ENCODE measurements at places on chromosomes 7 and 10. TPM values are rescaled to one million over a fixed set of nuclear protein-coding genes. Genes with fewer than 3 reads are reported as not detected.

DNA sequence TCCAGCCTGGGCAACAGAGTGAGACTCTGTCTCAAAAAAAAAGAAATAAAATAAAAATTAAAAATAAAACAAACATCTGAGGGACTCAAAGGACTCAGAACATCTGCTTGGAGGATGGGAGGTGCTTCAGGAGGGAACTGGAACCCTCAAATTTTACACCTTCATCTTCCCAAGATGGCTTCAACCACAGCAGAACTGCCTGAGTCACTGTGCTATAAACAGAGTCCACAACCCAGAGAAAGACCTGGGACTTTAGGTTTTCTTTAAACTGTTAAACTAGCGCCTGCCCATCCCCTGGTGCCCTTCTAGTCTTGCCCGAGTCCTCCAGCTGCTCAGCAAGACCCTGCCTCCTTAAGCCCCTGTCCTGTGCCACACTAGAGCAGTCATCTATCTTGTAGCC, 40.8 kb downstream of the RGS10 start:
- DNase-seq = peak; percentile 30
- H3K27ac ChIP-seq = peak overlapping the region; percentile 74
- peaks cover 35% of the 10 kb centered on the region for H3K36me3 ChIP-seq
- H3K4me1 ChIP-seq = peaks cover 30% of the 10 kb centered on the region
- H3K27me3 ChIP-seq = no peaks in the 10 kb centered on the region

- H3K36me3 ChIP-seq = no peaks in the 10 kb centered on the region
- H3K27ac ChIP-seq = peak within 1 kb of the TSS; percentile 22
- H3K4me1 ChIP-seq = peaks cover 26% of the 10 kb centered on the region
- peak within 1 kb of the TSS; percentile 51 for H3K4me3 ChIP-seq
- peak; percentile 88 for DNase-seq
Observed at GRCh38 chr7:20330239-20330927, at the start of gene ITGB8. ITGB8 (plus strand) TSS chr7:20330900; CDS start chr7:20331807, 907 bp downstream.

DNA sequence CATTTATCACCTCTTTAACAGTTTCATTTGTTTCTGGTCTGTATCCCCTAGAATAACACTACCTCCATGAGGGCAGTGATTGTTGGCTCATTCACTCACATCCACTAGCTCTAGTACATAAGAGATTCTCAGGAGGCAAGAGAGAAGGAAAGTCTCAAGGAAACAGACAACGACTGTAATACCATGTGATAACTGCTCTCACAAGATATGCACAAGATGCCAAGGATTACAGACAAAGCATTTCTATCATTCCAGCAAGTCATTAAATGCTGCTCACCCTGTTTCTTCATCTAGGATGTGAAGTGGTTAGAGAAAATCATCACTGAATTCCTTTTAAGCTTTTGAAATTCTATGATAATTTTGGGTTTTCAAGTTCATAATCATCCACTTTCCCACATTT, 115.3 kb downstream of the HIBADH start:
- peaks cover 7% of the 10 kb centered on the region for H3K36me3 ChIP-seq
- no peaks in the 10 kb centered on the region for H3K4me1 ChIP-seq
- no peak overlapping the region for H3K4me3 ChIP-seq
- no peak overlapping the region for H3K27ac ChIP-seq
- no peak for DNase-seq

GRCh38 chr10:64762861-64763260, 1241.7 kb downstream of the REEP3 start:
- DNase-seq = no peak
- H3K4me3 ChIP-seq = no peak overlapping the region
- no peaks in the 10 kb centered on the region for H3K4me1 ChIP-seq
- no peak overlapping the region for H3K27ac ChIP-seq
- no peaks in the 10 kb centered on the region for H3K36me3 ChIP-seq

Gene DDC
- total RNA-seq = not detected

GRCh38 chr7:81769891-81770727, at the start of gene HGF:
HGF (minus strand) TSS chr7:81770047; CDS start chr7:81769971, 76 bp downstream.
- peak within 1 kb of the TSS; percentile 67 for H3K27ac ChIP-seq
- no peaks in the 10 kb centered on the region for H3K27me3 ChIP-seq
- H3K36me3 ChIP-seq = no peaks in the 10 kb centered on the region
- H3K4me1 ChIP-seq = no peaks in the 10 kb centered on the region
- peak within 1 kb of the TSS; percentile 19 for H3K4me3 ChIP-seq
- peak; percentile 78 for DNase-seq

DNA sequence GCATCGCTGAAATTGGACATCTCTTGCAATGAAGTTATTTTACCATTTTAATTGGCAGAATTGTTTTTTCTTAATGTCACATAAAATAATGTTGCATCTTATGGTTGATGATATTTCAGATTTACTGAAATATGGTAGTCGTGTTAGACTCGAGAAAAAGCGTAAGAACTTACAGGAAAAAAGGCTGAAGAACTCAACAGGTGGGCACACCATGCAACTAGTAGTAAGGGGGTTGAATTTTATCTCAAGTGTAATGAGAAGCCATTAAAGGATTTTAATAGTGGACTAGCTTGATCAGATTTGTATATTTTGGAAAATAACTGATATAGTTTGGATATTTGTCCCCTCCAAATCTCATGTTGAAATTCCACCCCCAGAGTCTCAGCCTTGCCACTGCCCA, 41.1 kb downstream of the MSRB2 start:
- DNase-seq = no peak
- H3K27ac ChIP-seq = no peak overlapping the region
- H3K4me3 ChIP-seq = no peak overlapping the region
- H3K36me3 ChIP-seq = no peaks in the 10 kb centered on the region
- no peaks in the 10 kb centered on the region for H3K4me1 ChIP-seq

Gene TSPAN15
- 53.0 TPM for total RNA-seq

DNA sequence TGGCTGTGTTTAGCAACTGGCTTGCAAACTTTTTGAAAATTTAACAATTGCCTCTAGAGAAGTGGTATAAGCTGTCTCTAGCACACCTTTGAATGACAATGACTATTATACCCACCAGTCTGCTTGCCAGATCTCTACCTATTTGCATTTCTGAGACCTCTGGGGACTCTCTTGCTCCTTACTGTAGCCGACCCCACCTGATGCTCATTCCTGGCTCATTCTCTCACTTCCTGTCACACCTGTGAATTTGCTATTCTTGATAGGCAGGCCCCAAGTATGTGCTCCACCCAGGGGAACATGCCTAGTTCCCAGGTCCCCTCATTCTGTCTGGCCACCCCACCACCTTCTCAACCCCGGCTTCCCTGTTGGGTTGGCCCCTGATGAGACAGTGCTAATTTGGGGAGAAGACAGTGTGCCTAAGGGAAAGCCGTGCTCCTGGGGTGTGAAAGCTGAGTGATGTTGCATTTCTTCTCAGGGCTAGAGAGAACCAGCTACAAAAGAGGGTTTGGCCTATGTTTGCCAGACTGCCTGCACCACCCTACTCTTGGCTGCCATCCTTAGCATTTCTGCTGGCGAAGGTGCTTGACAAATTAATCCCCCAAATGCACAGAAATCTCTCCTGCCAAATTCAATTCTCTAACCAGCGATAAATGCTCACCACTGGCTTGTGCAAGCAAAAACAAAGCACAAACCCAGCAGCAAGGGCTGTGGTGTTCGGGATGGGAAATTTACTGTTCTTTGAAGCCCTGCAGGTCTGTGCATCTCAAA, 138.2 kb downstream of the RPS24 start:
- no peaks in the 10 kb centered on the region for H3K4me1 ChIP-seq
- no peaks in the 10 kb centered on the region for H3K36me3 ChIP-seq
- H3K27ac ChIP-seq = no peak overlapping the region
- no peaks in the 10 kb centered on the region for H3K27me3 ChIP-seq
- no peak overlapping the region for H3K4me3 ChIP-seq
- no peak for DNase-seq

DNA sequence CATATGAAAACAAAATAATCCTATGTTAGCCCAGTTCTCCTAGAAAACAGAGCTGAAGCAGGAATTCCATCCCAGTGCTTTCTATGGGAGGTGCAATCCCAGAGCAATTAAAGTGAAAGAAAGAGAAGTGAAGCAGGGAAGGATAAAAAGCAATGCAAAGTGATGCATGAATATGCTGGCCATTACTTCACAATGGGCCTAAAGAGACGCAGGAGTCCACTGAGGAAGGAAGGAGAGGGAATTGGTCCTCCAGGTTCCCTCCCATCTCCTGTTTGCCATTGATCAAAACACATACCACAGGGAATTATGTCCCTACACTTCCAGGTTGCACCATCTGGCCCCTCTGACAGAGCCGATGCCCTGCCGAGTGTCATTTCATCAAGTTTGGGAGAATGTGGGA, 392.2 kb upstream of the NFE2L3 start:
- H3K36me3 ChIP-seq = no peaks in the 10 kb centered on the region
- no peaks in the 10 kb centered on the region for H3K4me1 ChIP-seq
- DNase-seq = no peak
- no peak overlapping the region for H3K27ac ChIP-seq

DNA sequence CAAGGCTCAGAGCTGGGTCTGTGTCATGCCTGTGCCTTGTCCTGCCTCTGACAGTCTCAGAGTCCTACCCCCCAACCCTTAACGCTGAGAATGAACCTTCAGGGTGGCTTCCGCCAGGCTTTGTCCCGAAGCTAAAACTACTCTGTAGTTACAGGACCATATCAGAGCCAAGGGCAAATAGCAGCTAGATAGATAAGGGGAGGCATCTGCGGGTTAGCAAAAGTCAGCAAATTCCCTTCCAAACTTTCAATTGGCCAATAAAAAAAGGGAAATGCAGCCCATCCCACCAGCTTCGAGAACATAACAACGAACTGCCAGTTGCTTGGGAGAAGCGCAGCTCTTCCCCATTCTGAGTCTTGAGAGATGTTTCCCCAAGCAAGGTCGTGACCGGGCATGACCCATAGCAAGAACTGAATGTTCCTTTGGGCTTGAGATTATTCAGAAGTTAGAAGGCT, 17.7 kb downstream of the CCL24 start:
- H3K27ac ChIP-seq = peak overlapping the region; percentile 49
- no peaks in the 10 kb centered on the region for H3K36me3 ChIP-seq

DNA sequence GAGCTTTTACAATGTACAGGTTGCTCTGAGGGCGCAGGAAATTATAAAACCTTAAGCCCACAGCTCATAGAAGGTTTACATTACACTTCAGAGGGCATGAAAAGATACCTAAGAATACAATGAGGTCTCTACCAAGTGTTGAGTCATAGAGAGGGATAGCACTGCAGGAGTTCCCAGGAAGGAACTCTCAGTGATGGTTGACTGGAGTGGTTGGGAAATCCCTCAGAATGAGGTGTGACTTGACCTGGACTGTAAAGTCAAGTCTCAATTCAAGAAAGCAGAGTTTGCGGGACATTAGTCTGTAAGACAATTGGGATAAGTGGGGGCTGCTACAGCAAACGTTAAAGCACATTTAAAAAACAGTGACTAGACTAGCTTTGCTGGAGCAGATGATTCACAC, 21.9 kb downstream of the TNKS2 start:
- H3K4me1 ChIP-seq = no peaks in the 10 kb centered on the region
- H3K4me3 ChIP-seq = no peak overlapping the region
- no peaks in the 10 kb centered on the region for H3K27me3 ChIP-seq
- no peak overlapping the region for H3K27ac ChIP-seq

Gene CPXM2
- total RNA-seq = 28.7 TPM

GRCh38 chr7:90621125-90621746, 25.1 kb downstream of the CDK14 start:
- no peak for DNase-seq
- H3K27ac ChIP-seq = no peak overlapping the region
- peaks cover 38% of the 10 kb centered on the region for H3K4me1 ChIP-seq
- no peaks in the 10 kb centered on the region for H3K36me3 ChIP-seq
- H3K4me3 ChIP-seq = no peak overlapping the region

DNA sequence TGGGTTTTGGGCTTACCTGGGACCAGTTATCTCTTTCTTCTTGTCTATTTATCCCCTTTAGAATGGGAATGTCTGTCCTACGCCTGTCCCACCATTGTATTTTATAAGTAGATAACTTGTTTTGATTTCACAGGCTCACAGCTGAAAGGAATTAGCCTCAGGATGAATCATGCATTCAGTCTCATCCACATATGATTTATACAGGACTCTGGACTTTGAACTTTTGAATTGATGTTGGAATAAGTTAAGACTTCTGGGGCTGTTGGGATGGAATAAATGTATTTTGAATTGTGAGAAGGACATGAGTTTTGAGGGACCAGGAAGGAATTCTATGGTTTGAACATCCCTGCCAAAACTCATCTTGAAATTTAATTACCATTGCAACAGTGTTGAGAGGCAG, 112.6 kb downstream of the AMPH start:
- H3K27ac ChIP-seq = no peak overlapping the region
- H3K4me1 ChIP-seq = no peaks in the 10 kb centered on the region
- H3K4me3 ChIP-seq = no peak overlapping the region
- H3K36me3 ChIP-seq = no peaks in the 10 kb centered on the region
- no peaks in the 10 kb centered on the region for H3K27me3 ChIP-seq

DNA sequence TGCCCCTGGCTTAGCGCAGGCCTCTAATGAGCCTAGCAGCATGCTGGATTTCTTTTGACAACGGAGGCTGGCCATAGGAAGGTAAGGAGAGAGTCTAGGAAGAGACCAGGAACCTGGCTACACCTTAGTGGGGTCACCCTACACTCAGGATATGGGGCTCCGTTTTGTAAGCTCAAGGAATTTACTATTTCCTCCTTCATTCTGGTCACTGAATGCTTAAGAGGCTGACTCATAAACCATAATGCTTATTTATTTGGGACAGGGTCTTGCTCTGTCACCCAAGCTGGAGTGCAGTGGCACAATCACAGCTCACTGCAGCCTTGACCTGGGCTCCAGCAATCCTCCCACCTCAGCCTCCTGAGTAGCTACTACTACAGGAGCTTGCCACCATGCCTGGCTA, 38.4 kb downstream of the CARD11 start:
- no peak overlapping the region for H3K4me3 ChIP-seq
- no peak for DNase-seq
- H3K27ac ChIP-seq = no peak overlapping the region
- peaks cover 4% of the 10 kb centered on the region for H3K4me1 ChIP-seq
- H3K36me3 ChIP-seq = no peaks in the 10 kb centered on the region
- no peaks in the 10 kb centered on the region for H3K27me3 ChIP-seq

Gene PPRC1
- 52.5 TPM for total RNA-seq

DNA sequence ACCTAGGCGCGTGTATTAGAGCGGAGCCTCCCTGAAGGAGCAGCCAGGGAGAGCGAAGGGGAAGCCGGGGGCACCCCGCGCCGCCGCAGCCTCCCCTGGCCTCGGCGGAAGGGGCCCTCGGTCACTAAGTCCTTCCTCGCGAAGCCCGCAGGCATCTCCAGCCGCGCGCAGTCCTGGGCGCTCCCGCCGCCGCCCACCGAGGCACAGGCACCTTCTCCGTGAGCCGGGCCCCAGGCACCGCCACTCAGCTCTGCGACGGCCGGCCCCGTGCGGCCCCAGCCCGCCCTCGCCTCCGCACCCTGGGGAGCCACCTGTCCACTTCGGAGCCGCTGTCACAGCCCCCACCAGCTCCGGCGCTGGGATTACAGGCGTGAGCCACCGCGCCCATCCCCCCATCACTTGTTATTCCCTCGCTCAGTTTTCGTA, 80.8 kb downstream of the ZNF467 start:
- peaks cover 18% of the 10 kb centered on the region for H3K27me3 ChIP-seq
- DNase-seq = no peak
- H3K36me3 ChIP-seq = no peaks in the 10 kb centered on the region
- H3K27ac ChIP-seq = no peak overlapping the region
- peaks cover 13% of the 10 kb centered on the region for H3K4me1 ChIP-seq
- no peak overlapping the region for H3K4me3 ChIP-seq

GRCh38 chr7:2112261-2113198, 120.2 kb downstream of the MAD1L1 start:
- H3K27me3 ChIP-seq = no peaks in the 10 kb centered on the region
- peaks cover 81% of the 10 kb centered on the region for H3K4me1 ChIP-seq
- DNase-seq = no peak
- H3K4me3 ChIP-seq = no peak overlapping the region

Measured in spleen (tissue), 13 donors.